ENCODE measurements at places on chromosomes 2 and 18.
A peak's percentile ranks its signal among the peaks of the same experiment; 100 is the strongest.

DNA sequence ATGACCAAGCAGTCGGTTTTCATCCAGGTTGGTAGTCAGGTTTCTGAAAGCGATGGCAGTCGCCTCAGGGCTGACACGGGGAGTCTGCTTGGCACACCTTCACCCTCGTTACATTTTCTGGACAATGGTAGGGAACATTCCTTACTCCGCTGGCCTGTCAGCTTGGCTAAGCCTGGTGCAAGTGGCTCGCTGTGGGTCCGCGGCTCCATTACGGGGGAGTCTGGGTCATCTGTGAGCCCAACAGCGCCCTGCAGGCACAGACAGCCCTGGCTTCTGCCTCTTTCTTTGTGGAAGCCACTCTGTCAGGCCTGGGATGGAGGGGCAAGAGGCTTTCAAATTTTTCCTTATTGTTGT, 95.6 kb downstream of the HDAC4 start:
- no peak for DNase-seq

GRCh38 chr2:7450188-7450832, 533.1 kb downstream of the RNF144A start:
- no peak for DNase-seq

DNA sequence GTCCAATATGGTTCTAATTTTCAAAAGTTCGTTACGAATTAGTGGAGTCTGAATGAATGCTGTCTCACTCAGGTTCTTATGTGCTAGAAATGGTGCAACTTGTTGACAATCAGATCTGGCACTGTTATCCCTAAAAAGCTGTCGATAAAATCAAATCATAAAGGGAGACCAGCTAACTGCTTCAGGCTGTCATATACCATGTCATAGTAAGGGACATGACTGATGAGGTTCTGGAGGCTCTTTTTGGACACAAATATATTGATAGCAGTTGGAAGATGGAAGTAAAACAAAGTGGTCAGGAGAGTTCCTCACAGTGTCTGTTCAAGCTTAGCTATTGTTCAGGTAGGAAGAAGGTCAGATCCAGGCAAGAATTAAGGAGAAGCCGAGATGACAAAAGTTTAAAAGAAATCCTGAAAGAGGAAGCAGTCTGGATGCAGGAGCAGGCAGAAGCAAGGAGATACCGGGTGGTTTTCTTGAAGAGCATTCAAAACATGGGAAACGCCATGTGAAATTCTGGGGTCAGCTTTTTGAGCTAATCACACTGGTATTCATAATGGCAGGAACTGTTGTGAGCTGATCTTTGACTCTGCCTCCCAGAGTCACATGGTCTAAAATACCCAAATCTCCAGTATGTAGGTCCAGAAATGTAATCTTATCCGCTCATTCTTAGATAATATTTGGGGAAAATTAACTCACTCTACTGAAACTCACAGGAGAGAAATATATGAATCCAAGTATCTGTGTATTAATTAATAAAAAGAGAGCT, 9.4 kb upstream of the CAVIN2 start:
- no peak for DNase-seq

GRCh38 chr2:134052173-134052572, 201.7 kb upstream of the MGAT5 start:
- no peak for DNase-seq

- no peak for DNase-seq
Observed at GRCh38 chr18:78983512-78983911, 3.9 kb downstream of the SALL3 start.

GRCh38 chr2:179787601-179788000, 73.8 kb downstream of the ZNF385B start:
- DNase-seq = no peak

DNA sequence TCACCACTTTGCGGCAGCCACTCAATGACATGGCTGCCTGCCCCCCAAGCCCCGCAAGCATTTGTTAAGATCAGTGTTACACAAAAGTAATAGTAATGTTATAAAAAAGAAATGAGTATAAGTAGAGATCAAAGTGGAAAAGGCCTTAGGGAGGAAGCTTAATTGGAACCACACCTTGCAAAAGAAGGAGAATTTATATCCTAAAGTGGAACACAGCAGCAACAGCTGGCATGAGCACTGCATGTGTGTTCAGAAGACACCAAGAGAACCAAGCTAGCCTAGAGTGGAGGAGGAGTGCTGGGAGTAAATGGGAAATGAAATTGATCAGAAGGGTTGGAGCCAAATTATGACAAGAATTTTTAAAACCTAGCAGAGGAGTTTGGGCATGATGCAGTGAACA, 73.1 kb upstream of the STK17B start:
- no peak for DNase-seq

DNA sequence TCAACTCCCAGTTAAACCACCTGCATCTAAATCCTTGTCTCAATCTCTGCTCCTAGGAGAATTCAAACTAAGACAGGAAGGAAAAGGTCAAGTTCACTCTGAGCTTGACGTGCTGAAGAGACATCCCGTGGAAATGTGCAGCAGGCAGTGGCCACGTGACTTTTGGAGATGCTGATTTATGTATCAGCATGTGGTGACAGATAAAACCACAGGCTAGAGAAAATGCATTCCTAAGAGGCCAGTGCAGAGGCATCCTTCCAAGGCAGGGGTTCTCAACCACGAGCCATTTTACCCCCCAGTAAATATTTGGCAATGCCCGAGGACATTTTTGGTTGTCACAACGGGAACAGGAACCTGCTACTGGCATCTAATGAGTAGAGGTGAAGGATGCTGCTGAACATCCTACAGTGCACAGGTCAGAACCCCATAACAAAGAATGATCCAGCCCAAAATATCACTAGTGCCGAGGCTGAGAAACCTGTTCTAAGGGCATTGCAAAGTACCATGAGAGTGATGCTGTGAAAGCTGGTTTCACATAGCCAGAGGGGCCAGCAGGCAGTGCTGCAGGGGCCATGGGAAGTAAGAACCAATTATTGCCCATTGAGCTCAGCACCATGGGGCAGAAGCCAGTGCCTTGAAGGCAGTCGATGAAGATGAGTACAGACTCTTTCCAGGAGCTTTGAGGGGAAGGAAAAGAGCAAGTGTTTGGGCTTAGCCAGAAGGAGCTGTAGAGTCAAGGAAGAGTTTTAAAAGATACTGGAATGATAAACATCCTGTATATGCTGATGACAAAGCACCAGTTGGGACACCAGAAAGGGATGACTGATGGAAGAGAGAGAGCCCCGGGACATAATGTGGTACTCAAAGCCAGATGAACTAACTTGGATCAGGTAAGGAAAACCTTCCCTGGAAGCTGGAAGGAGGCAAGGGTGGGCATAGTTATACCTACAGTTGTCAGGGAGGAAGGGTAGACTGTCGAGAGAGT, 174.6 kb downstream of the HAUS1 start:
- peak; percentile 49 for DNase-seq

- no peak for DNase-seq
Observed at GRCh38 chr18:28689588-28689987, 512.7 kb upstream of the CDH2 start.

DNA sequence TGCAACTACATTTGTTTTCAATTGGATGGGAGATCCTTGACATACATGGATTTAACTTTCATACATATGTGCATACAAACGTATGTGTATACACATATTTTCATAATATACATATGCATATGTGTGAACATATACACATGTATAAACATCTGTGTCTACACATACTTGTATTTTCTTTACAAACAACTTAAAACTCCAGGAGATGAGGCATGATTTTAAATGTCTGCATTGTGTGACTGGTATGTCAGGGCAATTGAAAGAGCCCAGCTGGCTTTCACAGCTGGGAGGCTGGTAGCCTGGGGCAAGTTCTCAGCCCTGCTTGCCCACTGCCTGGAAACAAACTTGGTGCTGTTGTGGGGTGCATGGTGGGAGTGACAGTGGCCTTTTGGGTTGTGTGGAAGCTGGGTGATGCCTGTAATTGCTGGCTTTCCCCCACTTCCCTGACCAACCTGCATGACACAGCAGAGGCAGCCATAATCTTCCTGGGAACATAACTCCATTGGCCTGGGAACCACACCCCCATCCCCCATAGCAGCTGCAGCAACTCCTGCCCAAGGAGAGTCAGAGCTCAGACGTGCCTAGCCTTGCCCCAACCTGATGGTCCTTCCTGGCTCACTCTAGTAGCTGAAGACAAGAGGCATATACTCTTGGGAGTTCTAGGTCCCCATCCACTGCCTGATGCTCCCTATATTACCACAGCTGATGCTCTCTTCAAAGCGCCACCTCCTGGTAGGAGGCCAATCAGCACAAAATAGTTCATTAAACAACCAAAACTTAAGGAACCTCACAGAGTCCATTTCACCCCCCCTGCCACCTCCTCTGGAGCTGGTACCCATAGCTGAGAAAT, 158.3 kb downstream of the CERS6 start:
- no peak for DNase-seq

- DNase-seq = no peak
Observed at GRCh38 chr2:111022633-111023032, 98.1 kb upstream of the BCL2L11 start.

DNA sequence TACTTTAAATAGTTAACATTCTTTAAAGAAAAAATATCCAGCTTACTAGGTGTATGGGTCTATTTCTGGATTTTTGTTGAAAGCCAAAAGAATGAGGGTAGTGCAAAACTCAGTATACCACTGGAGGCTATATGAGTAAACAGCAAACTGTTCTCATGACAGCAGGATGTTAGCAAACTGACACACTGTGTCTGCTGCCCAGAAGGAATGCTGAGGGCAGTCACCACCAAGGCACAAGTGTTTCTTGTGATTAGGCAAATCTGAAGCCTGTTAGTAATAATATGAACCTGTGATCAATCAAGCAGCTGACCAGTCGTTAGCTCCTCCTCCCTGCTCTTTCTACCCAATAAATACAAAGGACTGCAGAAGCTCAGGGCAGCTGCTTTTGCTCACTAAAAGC, 50.5 kb upstream of the SULT1C3 start:
- DNase-seq = no peak

DNA sequence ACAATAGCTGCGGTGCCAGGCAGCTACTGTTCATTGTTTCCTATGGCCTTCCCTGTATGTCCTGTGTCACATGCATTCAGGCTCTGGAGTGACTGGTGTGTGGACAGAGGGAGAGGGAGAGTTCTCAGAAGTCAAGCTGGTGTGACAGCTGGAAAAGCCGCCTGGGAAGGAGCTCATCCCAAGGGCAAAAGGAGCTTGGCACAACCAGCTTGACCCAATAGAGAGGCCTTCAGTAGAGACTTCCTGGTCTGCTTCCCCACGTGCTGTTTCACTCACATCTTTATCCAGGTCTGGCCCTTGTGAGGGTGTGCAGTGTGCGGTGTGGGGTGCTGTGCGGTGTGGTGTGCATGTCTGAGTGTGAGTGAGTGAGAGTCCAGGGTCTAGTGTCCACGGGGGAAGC, 11.1 kb upstream of the NT5DC4 start:
- DNase-seq = no peak

- no peak for DNase-seq
Observed at GRCh38 chr18:25612466-25612865, 260.5 kb upstream of the ZNF521 start.

DNA sequence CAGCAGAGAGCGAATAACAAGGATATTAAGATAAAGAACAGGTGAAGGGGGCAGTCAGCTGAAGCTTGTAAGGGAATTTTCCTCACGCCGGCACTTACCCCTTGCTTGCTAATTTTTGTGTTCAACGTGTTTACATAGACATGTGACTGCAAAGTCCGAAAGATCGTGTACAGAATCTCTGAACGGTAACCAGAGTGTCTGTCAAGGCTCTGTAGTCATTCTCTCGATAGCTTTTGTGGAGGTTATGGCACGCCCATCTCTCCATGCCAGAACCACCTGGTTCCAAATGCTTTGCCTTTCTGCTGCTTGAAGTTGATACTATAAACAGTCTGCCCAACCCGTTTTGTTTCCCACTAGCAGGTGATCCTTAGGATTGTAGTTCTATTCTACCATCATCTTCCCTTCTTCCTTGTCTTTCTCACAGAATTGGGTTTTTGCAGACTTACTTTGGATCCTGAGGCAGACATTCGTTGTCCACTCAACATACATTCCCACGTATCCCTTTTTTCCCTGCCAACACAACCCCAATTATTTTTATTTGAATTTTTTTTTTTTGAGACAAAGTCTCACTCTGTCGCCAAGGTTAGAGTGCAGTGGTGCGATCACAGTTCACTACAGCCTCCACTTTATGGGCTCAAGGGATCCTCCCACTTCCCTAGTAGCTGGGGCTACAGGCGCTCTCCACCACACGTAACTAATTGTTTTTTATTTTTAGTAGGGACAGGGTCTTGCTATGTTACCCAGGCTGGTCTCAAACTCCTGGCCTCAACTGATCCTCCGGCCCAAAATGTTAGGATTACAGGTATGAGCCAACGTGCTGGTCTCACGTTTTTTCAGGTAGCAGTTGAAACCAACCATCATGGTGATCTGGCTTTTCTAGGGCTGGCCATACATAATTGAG, 1.3 kb upstream of the USP34 start:
- DNase-seq = no peak

DNA sequence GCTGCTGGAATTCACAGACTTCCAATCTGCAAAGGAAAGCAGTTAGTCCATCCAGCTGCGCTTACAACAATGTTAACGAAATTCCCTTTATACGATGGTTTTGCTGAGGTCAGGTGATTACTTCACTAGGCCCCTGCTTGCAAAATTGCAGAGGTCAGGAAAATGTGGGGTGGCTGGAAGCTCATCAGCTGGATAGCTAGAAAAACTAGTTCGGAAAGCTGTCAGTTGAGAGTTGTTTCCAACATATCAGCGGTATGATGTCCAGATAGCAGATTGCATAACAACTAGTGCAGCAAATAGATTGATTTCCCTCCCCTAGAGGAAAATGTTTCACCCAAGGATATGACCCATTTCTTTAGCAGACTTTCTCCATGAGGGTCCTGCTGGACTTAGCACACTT, 2021.1 kb upstream of the CELF4 start:
- no peak for DNase-seq

Data from astrocyte of the cerebellum (primary cell).